ENCODE measurements at places on chromosomes 1 and 21. TPM values are rescaled to one million over a fixed set of nuclear protein-coding genes. Genes with fewer than 3 reads are reported as not detected.

LEFTY2 gene
- total RNA-seq, result not detected

G0S2 gene
- 2.2 TPM for total RNA-seq

SLC45A3 gene
- total RNA-seq, result 3.8 TPM

NLRP3 gene
- total RNA-seq, result 0.63 TPM

MEGF6 gene
- 14.1 TPM for total RNA-seq

MASP2 gene
- total RNA-seq, result not detected

NVL gene
- total RNA-seq, result 74.2 TPM

SEMA6C gene
- 40.1 TPM for total RNA-seq

FMOD gene
- total RNA-seq, result not detected

ABCA4 gene
- 0.31 TPM for total RNA-seq

PBX1 gene
- total RNA-seq, result 430 TPM

C2CD4D gene
- not detected for total RNA-seq

CASZ1 gene
- 0.63 TPM for total RNA-seq

IGSF9 gene
- 10.6 TPM for total RNA-seq

PSMA5 gene
- 37.2 TPM for total RNA-seq

COA7 gene
- total RNA-seq, result 20.7 TPM

CIART gene
- 2.8 TPM for total RNA-seq

STYXL2 gene
- total RNA-seq, result under 0.01 TPM

DNAJC28 gene
- 5.0 TPM for total RNA-seq

ADGRL4 gene
- total RNA-seq, result 3.1 TPM

KIF14 gene
- 3.8 TPM for total RNA-seq

SPRR4 gene
- not detected for total RNA-seq

DRAXIN gene
- total RNA-seq, result 103 TPM

SLC1A7 gene
- total RNA-seq, result not detected

GFI1 gene
- total RNA-seq, result not detected

SLC9C2 gene
- total RNA-seq, result 1.9 TPM

OR14A16 gene
- not detected for total RNA-seq

PROK1 gene
- total RNA-seq, result not detected

AMY1C gene
- not detected for total RNA-seq

C1orf94 gene
- total RNA-seq, result 1.3 TPM

SH3BGR gene
- total RNA-seq, result 2.8 TPM

CD101 gene
- 4.4 TPM for total RNA-seq
